ENCODE measurements at places on chromosomes 7 and 10.

DNA sequence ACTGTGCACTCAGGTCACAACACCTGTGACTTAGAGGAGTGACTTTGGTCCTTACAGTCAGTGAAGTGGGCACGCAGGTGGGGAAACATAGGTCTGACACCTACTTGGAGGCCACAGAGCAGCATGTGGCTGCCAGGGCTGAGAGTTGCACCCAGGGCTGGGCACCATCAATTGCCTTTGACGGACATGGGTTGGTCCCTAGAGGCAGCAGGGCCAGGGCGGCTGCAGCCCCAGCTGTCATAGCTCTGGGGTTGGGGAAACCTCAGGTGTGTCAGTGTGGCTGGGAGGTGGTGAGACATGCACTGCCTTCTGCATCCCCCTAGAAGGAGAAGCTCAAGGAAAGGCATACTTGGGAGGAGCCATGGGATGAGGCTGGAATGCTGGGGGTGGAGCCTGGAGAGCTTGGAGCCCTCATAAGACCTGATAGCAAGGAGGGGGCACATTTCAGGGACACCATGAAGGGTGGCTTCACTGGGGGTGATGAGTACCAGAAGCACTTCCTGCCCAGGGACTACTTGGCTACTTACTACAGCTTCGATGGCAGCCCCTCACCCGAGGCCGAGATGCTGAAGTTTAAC lies at the start of gene INMT:
TSS of gene INMT (plus strand) at position 440 of the 578 bp plus-strand sequence. CDS start at position 456, 16 bp downstream.
- H3K27ac ChIP-seq: no peak within 1 kb of the TSS
- no peaks in the 10 kb centered on the region for H3K36me3 ChIP-seq
- peaks cover 7% of the 10 kb centered on the region for H3K4me1 ChIP-seq
- no peaks in the 10 kb centered on the region for H3K27me3 ChIP-seq

DNA sequence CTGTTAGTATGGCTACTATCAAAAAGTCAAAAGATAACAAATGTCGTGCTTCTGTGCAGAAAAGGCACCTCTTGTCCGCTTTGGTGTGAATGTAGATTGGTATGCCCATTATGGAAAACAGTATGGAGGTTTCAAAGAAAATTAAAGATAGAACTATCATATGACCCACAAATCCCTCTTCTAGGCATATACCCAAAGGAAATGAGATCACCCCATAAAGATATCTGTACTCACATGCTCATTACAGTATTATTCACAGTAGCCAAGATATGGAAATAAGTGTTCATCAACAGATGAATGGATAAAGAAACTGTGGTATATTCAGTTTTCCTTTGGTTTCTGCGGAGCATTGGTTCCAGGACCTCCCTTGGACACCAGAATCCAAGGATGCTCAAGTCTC lies 180.5 kb upstream of the PPP1R3A start:
- no peak overlapping the region for H3K4me3 ChIP-seq
- DNase-seq: no peak
- no peaks in the 10 kb centered on the region for H3K4me1 ChIP-seq
- H3K27me3 ChIP-seq: peaks cover 8% of the 10 kb centered on the region

GRCh38 chr7:2471022-2471329 lies 5.2 kb downstream of the GRIFIN start:
- H3K27ac ChIP-seq: no peak overlapping the region
- H3K4me1 ChIP-seq: peaks cover 13% of the 10 kb centered on the region
- H3K36me3 ChIP-seq: no peaks in the 10 kb centered on the region
- H3K27me3 ChIP-seq: peaks cover 7% of the 10 kb centered on the region

- peak overlapping the region; percentile 38 for H3K4me3 ChIP-seq
- no peaks in the 10 kb centered on the region for H3K27me3 ChIP-seq
- peaks cover 20% of the 10 kb centered on the region for H3K4me1 ChIP-seq
- H3K36me3 ChIP-seq: no peaks in the 10 kb centered on the region
Observed at GRCh38 chr10:12459340-12459739, 110.0 kb downstream of the CAMK1D start.

GRCh38 chr10:102778781-102779180 lies 35.0 kb downstream of the WBP1L start:
- peaks cover 81% of the 10 kb centered on the region for H3K4me1 ChIP-seq
- H3K4me3 ChIP-seq: peak overlapping the region; percentile 62
- peak overlapping the region; percentile 83 for H3K27ac ChIP-seq
- H3K27me3 ChIP-seq: no peaks in the 10 kb centered on the region
- DNase-seq: no peak

- no peaks in the 10 kb centered on the region for H3K36me3 ChIP-seq
- H3K27me3 ChIP-seq: peaks cover 10% of the 10 kb centered on the region
- H3K4me3 ChIP-seq: no peak overlapping the region
- H3K27ac ChIP-seq: no peak overlapping the region
Observed at GRCh38 chr7:156386097-156386496, 254.5 kb upstream of the RNF32 start.

DNA sequence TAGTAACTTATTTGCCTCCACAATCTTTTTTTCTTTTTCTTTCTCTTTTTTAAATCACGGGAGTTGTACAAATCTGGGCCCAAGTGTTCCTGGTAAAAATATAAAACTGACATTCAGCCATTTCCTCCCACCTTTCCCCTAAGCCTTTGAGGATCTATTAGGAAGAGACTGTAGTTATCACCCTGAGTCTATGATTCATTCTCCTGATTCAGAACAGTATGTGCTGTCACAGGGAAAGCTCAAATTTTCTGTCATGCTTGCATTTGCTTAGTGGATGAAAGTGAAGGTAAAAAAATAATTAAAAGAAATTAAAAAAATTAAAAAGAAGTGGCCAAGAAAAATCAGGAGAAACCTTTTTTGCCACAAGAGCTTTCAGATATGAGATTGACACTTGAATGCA lies 71.7 kb downstream of the KIF20B start:
- no peaks in the 10 kb centered on the region for H3K27me3 ChIP-seq
- no peak overlapping the region for H3K27ac ChIP-seq
- no peak for DNase-seq
- H3K36me3 ChIP-seq: peaks cover 56% of the 10 kb centered on the region

- peaks cover 5% of the 10 kb centered on the region for H3K36me3 ChIP-seq
- DNase-seq: no peak
- peak within 1 kb of the TSS; percentile 1 for H3K4me3 ChIP-seq
Observed at GRCh38 chr10:70283445-70284399, at the start of gene NPFFR1. Gene NPFFR1 (minus strand): TSS chr10:70284004. CDS start chr10:70283676, 328 bp downstream.

- H3K4me1 ChIP-seq: peaks cover 4% of the 10 kb centered on the region
- H3K27ac ChIP-seq: peak within 1 kb of the TSS; percentile 63
- H3K4me3 ChIP-seq: peak within 1 kb of the TSS; percentile 93
Observed at GRCh38 chr10:103350517-103351260, at the start of gene PCGF6. Gene PCGF6 (minus strand): TSS chr10:103351140. CDS start chr10:103351066, 74 bp downstream.

GRCh38 chr7:18572154-18572553 lies 76.6 kb downstream of the HDAC9 start:
- peaks cover 3% of the 10 kb centered on the region for H3K4me1 ChIP-seq
- H3K36me3 ChIP-seq: no peaks in the 10 kb centered on the region
- H3K27me3 ChIP-seq: no peaks in the 10 kb centered on the region
- no peak overlapping the region for H3K27ac ChIP-seq
- DNase-seq: no peak
- H3K4me3 ChIP-seq: no peak overlapping the region

- no peak overlapping the region for H3K27ac ChIP-seq
- H3K4me1 ChIP-seq: peaks cover 14% of the 10 kb centered on the region
- no peak for DNase-seq
Observed at GRCh38 chr10:73650537-73651331, 5.1 kb downstream of the SYNPO2L start.

DNA sequence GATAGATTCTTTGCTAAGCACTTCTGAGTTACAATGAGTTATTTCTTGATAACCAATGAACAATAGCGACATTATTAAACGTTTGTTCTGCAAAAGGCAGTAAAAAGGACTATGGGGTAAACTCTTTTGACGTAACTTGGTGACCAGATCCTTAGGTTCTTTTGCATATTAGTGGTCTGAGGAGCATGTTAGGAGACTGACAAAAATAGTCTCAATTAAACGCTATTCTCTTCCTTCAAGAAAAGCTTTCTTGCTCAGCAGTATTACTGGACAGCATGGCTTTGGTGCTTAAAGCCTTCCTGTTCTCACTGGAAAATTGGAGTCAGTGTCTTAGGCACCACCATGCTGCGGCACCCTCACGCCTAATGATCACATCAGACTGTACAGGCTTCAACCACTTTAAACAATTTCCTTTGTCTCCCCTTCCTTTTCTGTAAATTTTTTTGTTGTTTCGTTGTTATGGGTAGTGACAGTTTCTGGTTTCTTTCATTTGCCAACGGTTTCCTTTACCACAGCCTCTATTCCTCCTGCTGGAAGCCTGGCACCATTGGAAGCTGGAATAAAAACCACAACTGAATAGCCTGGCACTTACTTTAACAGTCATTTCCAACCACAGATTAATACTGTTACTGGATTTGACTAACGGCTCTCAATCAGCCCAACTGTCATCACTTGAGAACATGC lies 49.2 kb upstream of the FAM133B start:
- H3K4me3 ChIP-seq: no peak overlapping the region
- no peak for DNase-seq
- H3K4me1 ChIP-seq: peaks cover 12% of the 10 kb centered on the region
- no peaks in the 10 kb centered on the region for H3K27me3 ChIP-seq
- H3K27ac ChIP-seq: no peak overlapping the region
- H3K36me3 ChIP-seq: no peaks in the 10 kb centered on the region

DNA sequence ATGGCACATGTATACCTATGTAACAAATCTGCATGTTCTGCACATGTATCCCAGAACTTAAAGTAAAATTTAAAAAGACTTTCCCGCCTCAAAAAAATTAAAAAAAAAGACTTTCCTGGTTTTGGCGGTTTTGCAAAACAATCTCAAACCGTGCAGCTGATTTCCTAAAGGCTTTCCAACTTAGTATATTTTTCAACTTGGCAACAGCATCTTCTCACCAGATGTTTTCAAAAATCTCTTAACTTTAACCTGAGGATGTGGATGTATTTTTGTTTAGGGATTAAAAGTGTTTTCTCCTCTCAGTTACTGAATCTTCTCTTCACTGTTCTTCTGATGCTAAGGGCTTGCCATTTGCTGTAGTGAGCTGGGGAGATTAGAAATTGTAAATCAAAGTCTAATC lies 96.5 kb upstream of the PLPP4 start:
- H3K27ac ChIP-seq: no peak overlapping the region
- peaks cover 22% of the 10 kb centered on the region for H3K27me3 ChIP-seq
- no peak overlapping the region for H3K4me3 ChIP-seq
- no peaks in the 10 kb centered on the region for H3K36me3 ChIP-seq
- H3K4me1 ChIP-seq: no peaks in the 10 kb centered on the region
- DNase-seq: no peak

GRCh38 chr7:51182636-51183166 lies 133.9 kb downstream of the COBL start:
- H3K36me3 ChIP-seq: no peaks in the 10 kb centered on the region
- no peaks in the 10 kb centered on the region for H3K27me3 ChIP-seq
- no peak for DNase-seq

DNA sequence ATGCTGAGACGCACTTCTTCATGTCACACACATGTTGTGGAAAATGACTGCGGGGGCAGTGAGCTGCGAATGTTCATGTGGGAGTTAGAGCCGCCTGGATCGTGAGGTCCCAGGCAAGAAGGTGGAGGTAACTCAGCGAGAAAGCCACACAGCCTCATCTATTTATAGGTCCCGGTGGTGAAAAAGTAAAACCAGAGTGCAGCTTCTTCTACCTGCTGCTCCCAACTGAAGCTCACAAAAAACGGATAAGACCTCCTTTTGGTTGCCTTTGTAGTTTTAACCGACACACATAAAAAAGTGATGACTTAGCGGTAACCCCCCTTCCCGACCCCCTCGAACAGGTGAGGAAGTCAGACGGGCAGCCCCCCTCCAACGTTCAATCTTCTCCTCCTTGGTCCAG lies 276.9 kb downstream of the GATA3 start:
- no peak for DNase-seq
- H3K27me3 ChIP-seq: peaks cover 60% of the 10 kb centered on the region
- H3K27ac ChIP-seq: no peak overlapping the region
- peaks cover 4% of the 10 kb centered on the region for H3K4me1 ChIP-seq
- no peak overlapping the region for H3K4me3 ChIP-seq

DNA sequence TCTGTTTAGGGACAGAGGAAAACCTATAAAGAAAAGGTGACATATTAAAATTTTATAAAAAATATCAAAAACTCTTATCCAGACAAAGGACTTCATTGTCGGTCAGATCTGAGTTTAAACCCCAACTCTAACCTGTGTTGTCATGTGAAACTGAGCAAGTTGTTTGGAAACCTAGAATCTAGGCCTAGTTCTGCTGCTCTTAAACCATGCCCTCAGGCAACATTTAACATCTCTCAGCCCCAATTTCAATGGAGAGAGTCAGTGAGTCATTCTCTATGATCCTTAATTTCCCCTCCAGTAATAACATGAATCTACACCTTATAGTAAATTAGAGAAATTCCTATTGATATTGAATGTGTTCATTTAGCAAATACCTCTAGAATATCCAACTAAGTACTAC lies 192.3 kb downstream of the IMMP2L start:
- H3K36me3 ChIP-seq: no peaks in the 10 kb centered on the region
- H3K4me1 ChIP-seq: no peaks in the 10 kb centered on the region
- H3K27ac ChIP-seq: no peak overlapping the region
- H3K4me3 ChIP-seq: no peak overlapping the region
